NCI-H1930 (cell line): ENCODE measurements at places on chromosomes 3 and 15.
A peak's percentile ranks its signal among the peaks of the same experiment; 100 is the strongest.

- no peak for DNase-seq
Measured at GRCh38 chr15:38374556-38374955, 79.4 kb upstream of the FAM98B start.

DNA sequence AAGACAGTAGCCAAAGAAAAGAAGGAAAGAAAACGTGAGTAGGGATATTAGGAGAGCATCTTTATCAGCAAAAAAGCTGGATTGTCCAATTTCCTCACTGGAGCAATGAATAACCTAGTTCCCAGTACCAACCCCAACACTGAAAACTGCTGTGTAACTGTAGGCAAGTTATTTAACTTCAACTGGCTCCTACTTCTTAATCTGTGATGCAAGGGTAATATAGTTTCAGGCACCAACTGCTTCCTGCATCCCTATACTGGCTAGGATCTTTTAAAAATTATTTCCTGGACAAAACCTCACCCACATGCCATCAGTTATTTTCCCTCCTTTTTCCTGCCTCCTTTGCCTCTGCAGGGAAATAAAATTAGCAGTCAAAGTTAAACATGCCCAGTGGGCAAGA, 59.6 kb downstream of the ZBTB20 start:
- DNase-seq = no peak

DNA sequence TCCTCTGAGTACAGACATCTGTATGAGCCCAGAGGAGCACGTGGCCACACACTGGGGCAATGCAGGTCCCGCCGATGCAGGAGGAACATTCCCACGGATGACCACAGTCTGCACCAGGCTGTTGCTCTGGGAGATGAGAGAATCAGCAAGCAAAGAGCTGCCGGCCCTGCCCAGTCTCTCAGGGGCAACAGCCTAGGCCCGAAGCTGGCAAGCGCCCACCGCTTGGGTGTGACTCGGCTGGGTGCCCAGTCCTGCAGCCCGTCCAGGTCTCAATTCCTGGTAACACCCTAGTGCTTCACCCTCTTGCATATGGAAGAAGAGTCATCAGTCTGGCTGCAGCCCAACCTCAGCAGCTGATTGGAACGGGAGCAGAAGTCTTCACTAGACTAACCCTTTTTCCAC, 153.7 kb upstream of the HES1 start:
- DNase-seq = no peak

- DNase-seq = peak; percentile 63
Measured at GRCh38 chr15:69591905-69592508, 139.4 kb downstream of the RPLP1 start.

DNA sequence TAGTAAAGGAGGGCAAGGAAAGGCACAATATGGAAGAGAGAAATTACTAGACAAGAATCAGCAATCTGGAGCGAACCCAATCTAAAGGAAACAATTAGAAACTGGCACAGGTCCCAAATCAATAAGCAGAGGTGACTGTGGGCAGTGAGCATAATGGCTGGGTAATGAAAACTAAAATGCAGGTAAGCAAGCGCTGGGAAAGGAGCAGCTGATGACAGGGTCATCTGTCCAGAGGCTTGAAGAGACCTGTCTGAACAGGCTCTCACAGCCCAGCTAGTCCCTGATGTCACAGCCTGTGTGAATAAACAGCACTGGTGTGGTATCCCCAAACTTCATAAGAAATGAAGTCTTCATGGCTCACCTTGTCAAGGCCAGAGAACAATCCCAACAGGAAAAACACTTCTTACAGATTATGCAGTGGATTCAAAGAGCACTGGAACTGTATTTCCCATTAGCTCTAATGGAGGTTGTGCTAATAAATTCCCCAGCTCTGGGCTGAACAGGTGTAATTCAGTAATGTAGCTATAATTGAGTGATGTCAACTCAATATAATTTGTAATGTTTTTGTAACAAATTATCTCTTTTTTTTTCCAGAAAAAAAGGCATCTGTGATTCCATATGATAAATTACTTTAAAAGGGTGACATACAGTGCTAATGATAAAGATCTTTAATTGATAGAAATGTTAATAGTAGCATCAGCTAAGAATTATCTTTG, 197.3 kb downstream of the FHIT start:
- no peak for DNase-seq

GRCh38 chr3:195897081-195897852, 11.1 kb downstream of the TNK2 start:
- no peak for DNase-seq

DNA sequence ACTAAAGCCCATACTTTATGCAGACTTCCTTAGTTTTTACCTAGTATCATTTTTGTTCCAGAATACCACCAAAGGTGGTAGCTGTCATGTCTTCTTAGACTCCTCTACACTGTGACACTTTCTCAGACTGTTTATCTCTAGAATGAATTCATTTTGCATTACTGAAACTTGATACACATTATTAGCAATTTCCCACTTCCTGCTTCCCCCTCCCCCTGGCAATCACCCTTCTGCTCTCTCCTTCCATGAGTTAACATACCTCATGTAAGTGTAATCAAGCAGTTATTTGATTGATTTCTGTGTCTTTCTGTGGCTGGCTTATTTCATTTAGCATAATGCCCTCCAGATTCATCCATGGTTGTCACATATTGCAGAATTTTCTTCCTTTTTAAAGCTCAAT, 204.9 kb downstream of the STAG1 start:
- no peak for DNase-seq

DNA sequence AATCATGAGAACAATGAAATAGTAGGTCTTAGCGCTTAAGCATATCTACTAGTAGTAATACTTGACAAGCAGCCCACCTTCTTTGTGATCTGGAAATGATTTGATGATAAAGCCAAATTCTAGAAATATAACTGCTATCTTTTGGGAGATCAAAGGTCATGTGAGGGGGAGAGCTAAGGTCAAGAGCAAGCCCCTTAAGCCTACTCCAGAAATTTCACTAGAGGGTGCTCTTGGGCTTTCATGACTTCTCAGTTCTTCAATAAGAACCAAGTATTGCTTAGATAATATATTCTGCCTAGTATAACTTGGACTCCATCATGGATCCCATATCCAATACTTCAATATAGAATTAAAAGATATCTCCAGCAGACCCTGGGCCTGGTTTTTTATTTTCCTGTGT, 319.6 kb downstream of the ZBTB20 start:
- DNase-seq = peak; percentile 16

- no peak for DNase-seq
Measured at GRCh38 chr15:65312400-65312916, 8.0 kb downstream of the RNU5B-1 start.

DNA sequence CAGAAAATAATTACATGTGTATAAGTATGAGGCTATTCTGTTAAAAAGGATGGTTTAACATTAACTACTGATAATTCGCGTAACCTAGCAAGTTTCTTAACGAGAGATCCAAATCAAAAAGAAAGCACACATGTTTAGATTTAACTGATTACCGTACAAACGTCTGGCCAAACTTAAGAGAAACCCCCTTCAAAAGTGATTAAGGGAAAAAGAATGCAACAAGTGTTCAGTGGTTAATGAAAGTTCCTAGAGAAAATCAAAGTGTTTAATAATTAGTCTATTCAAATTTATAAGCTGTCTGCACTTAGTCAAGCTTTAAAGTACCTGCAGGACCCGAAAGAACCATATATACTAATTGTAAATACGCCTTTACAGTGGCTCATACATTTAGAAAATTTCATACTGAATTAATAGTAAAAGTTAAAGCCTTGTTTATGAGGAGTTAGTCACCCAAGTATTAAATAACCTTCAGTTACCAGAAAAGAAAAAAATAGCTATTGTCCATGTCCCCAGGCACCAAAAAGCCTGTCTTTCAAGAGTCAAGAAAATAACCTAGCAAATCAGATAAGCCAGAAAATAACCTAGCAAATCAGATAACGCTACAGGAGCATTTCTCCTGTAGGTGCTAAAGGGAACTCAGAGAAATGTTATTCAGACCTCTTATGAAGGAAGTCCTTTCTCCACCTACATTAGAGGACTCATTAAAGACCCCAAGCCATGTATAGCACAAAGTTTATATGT, 34.6 kb downstream of the ZNF589 start:
- DNase-seq = no peak

DNA sequence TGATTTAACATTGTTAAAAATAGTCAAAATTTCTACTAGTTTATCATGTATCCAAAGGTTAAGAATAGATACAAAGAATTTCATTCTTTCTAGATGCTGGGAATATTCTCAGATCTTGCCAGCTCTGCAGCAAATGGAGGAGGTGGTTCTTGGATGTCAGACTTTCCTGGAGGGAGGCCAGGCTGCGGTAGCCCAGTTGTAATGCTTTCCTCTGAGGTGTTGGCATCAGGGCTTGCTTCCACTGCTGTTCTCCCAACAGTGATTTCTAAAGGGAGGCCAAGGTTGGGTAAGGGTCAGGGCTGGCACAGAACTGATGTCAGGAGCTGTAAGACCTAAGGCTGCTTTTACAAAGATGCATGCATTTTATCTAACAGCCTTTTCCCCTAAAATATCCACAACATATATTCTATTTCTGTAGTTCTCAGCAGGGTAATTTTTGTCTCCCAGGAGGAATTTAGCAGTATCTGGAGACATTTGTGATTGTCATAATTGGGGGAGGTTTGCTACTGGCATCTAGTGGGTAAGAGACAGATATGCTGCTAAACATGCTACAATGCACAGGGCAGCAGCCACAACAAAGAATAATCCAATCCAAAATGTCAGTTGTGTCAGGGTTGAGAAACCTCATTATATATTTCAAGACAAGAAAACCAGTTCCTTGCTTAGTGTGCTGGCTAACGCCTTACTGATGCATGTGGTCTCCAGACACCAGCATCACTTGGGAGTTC, 42.0 kb upstream of the SPTSSB start:
- no peak for DNase-seq

GRCh38 chr15:23415321-23415865, 31.6 kb downstream of the GOLGA6L2 start:
- no peak for DNase-seq

GRCh38 chr3:54427941-54428871, 305.9 kb downstream of the CACNA2D3 start:
- peak; percentile 41 for DNase-seq

DNA sequence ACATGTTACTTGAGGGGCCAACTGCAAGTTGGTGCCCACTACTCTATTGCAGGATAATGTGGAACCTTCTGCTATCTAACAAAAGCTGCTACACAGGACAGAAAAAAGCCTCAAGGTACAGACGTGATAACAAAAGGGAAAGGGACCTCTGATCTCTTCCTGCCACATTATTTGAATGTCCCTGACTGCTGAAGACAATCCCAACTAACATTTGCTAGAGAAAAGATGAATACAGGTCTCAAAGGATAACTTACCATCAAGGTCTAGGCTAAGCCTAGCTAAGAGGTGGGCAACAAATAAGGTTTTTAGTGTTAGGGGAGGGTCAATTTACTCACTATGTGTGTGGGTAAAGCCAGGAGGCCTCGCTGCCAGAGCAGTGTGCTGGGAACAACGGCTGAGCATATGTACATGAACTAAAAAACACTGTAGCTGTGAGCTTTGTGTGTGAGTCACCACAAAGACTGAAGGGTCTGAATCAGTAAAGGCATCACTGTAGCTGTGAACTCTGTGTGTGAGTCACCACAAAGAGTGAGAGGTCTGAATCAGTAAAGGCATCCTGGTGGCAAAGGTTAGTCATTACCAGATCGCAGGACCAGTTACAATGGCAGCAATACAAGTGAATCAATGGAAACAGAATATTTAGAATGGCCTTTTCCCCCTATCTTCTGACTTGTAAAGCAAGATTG, 111.7 kb downstream of the LMLN start:
- no peak for DNase-seq
